Activated naive CD4-positive, alpha-beta T cell treated with anti-CD3 and anti-CD28 coated beads, Interleukin-2, amount 50 U/mL, for 16 hours (primary cell): ENCODE measurements at places on chromosomes 11 and 22.

DNA sequence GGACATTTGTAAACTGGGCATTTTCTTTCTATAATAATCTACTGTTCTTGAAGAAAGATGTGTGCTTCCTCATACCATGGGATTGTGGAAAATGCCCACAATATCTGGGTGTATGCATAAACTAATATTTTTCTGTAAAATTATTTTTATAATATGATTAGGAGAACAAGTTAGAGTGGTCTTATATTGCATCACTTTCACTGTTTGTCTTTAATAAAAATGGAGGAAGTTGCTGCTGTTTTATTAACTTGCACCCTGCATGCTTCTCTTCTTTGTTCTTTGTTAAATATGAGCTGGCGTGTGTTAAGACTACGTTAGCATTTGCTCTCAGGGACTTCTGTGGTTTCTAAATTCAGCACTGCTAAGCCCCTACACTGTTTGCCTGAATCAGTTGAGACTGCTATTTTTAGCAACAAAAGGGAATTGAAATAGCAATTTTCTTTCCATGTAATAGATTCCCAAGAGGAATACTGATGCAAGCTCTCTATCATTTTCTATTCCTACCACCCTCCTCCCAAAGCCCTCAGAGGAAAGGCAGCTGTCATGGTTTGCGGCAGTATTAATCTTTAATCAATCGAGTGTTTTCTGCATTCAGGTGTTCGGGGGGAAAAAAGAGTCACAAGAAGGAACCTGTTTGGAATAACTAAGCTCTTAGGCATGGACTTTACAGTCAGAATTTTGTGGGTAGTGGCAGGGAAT is 56.1 kb downstream of the HSD17B12 start:
- no peak for DNase-seq

DNA sequence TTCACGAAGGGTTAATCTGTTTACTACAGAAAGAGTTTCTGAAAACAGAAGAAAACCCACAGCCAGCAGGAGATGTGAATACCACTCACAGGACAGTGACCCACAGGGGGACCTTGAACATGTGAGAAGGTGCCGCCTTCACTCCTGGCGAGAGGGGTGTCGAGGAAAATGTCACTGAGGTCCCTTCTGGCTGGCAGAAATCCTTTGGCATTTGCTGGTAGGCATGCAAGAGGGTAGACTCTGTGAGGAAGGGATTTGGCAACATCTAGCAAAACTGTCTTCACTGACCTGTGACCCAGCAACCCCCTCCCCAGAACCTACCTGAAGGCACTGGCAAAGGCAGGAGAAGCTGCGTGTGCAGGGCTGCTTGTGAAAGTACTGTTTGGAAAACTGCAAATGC is 8.6 kb downstream of the KCNQ1 start:
- no peak for DNase-seq

- DNase-seq, result no peak
Measured at GRCh38 chr11:133323354-133323753, 208.9 kb downstream of the OPCML start.

DNA sequence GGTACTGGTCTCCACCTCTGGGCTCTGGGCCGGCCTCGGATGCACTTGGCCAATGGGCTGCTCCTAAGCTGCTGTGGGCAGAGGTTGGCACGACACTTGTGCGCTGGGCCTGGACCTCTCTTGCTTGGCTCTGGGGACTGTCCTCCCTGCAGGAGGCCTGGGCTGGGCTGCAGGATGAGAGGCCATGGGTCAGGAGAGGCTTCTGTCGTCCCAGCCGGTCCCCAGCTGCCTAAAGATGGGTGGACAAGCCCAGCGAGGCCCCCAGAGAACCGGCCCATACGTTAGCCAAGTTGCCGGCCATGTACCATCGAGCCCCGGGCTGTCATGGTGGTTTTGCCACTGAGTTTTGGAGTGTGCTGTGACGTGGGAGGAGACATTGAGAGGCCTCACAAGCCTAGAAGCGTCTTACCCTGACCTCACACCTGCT is 1.6 kb upstream of the CCDC188 start:
- no peak for DNase-seq

DNA sequence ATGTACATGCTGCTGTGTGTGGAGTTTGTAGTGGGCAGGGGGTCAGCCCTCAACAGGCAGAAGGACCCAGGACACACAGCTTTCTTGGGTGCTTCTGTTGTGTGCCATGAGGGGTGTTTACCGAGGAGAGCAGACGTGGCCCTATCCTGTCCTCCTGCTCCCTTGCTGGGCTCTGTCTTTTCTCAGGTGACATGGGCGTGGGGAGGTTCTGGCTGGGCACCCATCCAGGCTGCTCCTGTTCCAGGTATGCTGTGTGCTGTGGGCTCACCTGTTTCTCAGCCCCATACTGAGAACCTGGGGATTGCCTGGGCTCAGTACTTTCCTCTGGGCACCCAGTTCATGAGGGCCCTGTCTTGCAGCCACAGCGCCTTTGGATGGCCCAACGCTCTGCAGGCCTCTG is 23.3 kb downstream of the MICALL1 start:
- DNase-seq, result no peak

DNA sequence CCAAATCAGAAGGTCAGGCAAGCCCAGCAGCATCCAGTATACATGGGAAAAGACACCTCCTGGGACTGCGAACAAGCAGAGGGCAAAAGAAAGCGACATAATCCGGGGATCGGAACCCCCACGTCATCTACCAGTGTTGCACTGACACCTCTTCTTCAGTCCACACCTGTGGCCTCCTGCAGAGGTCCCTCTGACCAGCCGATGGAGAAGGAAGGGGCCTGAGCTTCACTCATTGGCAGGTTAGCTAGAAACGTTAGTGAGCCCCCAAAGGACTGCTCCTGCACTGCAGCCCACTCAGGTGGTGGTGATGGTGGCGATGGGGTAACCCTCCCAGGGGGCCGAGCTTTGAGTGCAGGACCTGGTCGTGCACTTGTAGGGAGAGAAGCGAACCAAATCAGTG is 22.1 kb downstream of the ASCL2 start:
- DNase-seq, result no peak

DNA sequence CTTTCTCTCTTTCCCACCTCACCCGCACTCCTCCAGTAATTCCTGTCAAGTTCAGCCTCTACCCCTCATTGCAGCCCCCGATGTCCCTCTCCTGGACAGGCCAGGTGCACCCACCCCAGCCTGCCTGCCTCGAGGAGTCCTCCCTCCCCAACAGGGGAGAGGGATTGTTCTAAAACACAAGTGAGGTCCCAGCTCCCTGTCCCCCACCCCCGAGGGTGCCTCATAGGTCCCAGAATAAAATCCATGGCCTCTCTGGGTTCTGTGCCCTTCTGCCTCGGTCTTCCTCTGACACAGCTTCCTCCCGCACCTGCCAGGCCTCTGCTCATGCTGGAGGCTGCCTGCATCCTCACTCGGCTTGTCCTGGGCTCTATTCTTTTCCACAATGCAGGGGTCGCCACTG is 720.1 kb downstream of the BRD1 start:
- no peak for DNase-seq

DNA sequence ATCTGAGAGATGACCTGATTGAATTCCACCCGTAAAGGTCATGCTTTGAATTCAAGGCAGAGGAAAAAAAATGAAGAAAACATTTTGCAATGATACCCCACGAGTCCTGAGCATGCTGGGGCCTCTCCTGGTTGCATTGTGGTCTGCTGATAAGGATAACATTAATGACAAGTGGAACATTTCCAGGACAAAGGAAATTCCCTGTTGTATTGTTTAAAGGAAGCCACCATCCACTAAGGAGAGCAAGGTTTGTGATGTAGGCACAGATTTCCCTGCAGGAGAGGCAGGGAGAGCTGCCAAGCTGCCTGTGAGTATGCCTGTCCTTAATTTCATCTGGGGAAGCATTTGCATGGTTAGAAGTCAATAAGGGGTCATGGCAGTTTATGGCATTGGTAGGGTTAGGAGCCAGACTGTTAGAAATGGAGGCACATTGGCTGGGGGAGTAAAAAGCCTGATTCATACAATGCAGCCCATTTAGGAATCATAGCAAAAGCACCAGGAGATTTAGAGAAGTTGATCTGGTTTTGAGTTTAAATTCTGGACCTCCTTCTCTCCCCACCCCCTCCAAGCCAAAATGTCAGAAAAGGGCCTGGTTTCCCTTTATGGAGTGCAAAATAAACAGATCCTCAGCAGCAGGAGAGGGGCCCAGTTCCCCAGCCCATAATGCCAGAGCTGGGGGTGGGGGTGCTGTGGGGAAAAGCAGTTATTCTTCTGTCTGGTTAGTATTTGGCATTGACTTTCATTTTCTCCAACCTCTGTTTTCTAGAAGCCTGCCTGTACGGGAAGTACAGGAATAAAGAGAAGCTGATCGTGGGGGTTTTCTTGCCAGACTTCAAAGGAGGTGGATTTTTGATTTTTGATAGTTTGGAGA is 22.1 kb downstream of the FLI1 start:
- DNase-seq, result no peak

- no peak for DNase-seq
Measured at GRCh38 chr11:10323793-10324170, 18.9 kb downstream of the ADM start.

DNA sequence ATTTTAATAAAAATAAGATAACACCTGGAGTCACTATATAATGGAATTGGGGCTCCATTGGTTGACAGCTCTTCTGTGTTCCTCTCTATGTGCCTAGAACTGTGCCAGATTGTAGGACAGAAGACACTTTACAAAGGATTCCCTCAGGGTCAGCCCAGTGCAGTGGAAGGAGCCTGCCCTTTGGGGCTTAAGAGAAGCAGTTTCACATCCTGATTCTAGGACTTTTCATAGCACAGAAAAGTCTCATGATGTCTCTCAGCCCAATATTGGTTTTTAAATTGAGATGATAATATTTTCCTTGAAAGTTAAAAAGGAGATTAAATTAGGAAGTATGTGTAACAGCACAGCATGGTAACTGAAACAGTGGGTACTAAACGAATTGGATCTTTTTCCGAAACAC is 7.1 kb downstream of the PLAAT4 start:
- DNase-seq, result no peak

DNA sequence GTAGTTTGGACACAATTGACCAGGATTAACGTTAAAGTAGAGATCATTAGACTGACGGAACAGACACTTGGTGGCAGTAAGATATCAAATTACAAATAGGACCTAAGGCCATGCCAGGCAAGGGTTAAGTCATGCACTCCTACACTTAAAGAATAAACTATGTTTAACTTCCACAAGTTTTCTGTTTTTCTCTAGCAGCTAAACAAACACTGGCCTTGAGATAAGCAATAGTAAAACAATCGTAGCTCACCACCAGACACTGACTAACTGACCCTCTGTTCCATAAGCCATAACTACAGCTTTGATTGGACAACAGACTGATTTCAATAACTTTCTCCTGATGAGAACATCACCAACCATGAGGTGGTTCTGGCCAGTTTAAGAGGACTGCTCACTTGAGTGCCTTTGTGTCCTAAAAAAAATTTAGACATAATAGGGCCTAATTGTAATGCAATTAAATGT is 2.0 kb upstream of the CEP126 start:
- DNase-seq, result no peak

DNA sequence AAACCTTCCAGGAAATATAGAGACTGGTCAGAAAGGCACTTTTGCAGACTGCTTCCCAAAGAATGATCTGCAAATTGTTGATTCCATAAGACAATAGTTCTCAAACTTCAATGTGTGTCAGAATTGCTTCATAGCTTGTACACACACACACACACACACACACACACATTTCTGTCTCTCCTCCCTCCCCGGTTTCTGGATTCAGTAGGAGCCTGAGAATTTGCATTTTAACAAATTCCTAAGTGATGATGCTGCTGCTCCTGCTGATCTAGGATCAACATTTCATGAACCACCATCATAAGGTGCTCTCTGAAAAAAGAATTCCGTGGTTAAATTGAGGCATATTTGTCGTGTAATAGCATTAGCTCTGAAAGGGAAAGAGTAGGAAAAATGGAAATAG is 35.3 kb upstream of the FZD4 start:
- DNase-seq, result no peak

GRCh38 chr11:36162883-36163434 is 126.3 kb downstream of the COMMD9 start:
- DNase-seq, result no peak

GRCh38 chr11:27619039-27619574 is 81.1 kb downstream of the BDNF start:
- DNase-seq, result no peak

GRCh38 chr11:13884158-13884799 is 78.2 kb upstream of the SPON1 start:
- DNase-seq, result no peak

DNA sequence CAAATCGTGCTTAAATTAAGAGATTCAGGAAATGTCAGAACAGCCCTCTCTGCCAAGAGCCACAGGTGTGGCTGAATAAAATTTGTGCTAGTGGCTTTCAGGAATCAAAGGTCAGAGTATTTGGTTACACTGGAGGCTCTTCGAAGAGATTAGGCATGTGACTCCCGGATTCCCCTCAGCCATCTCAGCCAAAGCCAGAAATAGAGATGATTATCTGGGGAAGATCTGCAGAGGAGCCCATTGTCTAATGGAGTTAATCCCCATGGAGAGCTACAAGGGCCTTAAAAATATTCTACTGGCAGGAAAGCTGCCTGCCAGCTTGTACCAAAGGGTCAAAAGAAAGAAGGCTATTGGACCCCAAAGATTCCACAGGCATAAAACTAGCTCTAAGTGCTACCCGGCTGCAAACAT is 1259.5 kb downstream of the TBC1D22A start:
- DNase-seq, result no peak

- DNase-seq, result no peak
Measured at GRCh38 chr11:125224391-125225021, 60.0 kb downstream of the PKNOX2 start.

DNA sequence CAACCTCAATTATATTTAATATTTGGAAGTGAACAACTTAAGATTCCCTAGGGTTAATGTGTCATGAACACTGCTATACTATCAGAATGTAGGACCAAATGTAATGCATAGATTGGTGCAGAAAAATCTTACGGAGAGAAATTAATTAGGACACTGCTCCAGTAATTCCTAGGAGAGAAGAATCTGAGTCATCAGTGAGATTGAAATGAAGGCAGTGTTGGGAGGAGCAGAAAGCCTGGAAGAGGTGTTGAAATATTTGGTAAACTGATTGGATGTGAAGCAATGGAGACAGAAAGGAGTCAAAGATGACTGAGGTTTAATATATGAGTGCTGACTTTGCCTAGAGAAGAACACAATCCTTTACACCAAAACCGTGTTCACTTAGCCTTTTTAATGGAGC is 836.0 kb downstream of the FAM181B start:
- DNase-seq, result no peak

DNA sequence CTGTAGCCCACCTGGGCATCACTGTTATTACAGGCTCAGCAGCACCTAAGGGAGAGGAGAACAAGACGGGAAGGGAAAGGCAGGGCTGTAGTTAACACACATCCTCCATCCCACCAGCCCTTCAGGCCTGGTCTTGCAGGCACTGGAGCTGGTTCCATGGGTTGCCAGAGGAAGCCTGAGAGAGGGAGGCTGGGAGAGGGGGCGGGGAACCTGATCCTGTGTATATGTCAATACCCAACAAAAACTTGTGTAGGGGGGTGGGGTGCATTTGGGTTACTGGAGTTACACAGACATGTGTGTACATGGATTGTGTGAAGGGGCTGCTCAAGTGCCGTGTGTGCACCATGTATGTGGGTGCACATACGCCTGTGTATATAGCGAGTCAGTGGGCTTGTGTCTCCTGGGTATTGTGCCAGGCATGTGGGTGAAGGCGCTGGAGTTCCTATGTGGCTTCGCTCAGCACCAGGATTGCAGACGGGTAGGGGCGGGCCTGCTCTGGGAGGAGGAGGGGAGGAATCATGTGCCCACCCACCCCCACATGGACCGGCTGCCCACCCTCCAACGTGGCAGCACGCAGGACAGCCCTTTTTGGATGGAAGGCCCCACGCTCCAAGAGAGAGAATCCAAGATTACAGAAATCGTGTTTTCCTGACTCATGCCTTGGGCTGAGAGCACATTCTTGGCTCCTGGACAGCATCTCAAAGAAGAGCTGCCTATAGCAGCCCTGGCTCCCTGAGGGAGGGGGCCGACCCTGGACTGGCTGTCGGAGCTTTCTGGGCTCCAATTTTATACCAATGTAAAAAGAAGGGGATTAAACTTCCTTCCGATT is 4.2 kb upstream of the SERPINH1 start:
- DNase-seq, result no peak
